RCC 7860 (cell line): ENCODE measurements at places on chromosomes 5 and 9.

DNA sequence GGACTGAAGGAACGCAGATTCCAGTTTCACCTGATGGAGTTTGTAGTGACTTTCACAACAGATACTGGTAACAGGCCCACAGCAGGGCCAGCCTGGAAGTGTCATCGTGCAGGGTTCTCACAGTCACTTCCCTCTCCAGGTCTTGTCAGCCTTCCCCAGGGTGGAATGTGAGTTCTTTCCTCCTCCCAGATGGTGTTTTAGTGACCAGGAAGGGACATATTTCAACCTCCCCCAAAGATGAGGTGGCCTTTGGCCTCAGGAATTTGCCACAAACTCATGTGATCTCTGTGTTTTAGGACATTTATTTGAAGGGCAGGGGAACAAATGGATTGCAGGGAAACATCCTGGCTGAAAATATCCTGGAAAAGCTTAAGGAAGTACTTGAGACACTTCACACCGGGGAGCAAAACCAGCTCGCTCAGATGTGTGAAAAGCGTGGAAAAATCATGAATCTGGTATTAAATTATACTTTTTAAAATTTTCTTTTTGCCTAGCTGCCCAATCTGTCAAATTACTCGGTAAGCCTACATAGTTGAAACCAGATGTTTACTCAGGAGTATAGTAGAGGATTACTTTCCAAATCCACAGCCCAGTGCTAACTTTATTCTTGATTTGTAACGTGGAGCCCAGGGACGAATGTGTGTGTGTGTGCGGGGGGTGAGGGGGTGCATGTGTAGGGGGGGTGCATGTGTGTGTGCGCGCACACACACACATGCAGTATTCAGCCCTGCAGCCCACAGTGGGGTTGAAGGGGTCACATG, 66.8 kb downstream of the PTPDC1 start:
- DNase-seq = peak; percentile 28

- no peak for DNase-seq
These were observed 15.9 kb downstream of the TAL2 start for GRCh38 chr9:105678163-105678562.

- DNase-seq = peak; percentile 12
These were observed 19.9 kb downstream of the ABITRAM start for GRCh38 chr9:108953983-108954574.

- DNase-seq = no peak
These were observed 95.3 kb upstream of the CKMT2 start for GRCh38 chr5:81137833-81138232.

DNA sequence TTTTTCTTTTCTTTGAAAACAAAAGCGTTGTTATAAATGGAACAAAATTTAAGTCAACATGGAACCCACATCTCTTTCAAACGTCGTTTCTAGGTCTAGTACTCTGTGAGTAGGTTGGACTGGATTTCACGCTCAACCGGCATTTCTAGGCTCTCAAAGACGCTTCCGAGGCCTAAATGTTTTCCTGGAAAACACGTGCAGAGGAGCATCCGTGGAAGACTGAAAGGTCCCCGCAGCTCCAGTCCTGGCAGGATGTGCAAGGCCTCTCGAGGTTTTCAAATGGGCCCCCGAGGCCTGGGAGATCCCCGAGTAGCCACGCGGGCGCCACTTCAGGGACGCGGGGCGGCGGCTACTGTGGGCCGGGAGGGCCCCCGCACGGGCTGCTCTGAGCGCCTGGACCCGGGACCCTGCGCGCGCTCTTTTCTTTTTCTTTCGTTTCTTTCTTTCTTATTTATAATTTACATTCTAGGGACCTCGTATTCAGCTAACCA, 4.2 kb upstream of the IRX2 start:
- DNase-seq = no peak

DNA sequence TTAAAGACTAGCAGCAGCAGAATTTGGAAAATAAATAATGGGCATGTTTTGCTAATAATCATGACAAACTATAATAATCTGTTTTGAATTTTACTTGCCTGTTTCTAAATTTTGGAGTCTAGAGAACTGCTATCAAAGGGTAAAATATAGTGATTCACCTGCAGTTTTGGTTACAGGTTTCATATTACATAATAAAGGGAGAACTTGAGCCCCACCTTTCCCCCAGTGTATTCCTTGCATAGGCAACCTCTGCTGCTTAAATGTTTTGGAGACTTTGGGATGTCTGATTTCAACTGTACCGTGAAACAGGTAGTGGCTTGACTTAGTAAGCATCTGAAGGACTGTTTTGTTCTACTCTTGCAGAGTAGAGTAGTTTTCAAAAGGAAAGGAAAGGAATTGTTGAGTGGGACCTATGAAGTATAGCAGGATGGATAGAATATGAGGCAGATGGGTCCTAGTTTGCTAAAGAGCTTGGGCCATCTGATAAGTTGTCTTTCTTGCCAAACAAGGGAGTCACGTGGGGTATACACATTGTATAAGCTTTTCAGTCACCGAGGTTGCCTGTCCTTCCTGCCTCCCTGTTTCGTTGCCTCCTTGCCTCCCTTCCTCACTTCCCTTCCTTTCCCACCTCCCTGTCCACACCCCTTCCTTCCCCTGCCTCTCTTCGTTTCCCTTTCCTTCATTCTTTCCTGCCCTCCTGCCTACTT, 19.1 kb downstream of the CREBRF start:
- no peak for DNase-seq

DNA sequence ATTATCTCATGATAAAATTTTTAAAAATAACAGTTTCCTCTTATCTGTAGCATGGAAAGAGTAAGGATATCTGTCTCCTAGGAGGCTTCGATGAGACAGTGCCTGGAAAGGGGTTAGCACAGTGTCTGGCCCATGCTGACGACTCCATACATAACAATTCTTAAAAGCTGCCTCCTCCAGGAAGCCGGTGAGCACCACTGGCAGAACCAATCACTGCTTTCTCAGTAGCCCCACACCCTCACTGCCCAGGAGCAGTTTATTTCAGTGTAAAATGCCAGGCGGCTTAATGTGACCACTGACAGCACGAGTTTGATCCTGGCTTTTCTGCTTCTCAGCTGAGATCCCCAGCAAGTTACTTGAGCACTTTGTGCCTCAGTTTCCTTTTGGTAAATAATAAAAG, 1.2 kb upstream of the NIPAL4 start:
- DNase-seq = no peak

- no peak for DNase-seq
These were observed 140.9 kb downstream of the CCDC171 start for GRCh38 chr9:15693701-15694100.

GRCh38 chr5:179251276-179251969, 93.8 kb downstream of the ADAMTS2 start:
- DNase-seq = no peak

DNA sequence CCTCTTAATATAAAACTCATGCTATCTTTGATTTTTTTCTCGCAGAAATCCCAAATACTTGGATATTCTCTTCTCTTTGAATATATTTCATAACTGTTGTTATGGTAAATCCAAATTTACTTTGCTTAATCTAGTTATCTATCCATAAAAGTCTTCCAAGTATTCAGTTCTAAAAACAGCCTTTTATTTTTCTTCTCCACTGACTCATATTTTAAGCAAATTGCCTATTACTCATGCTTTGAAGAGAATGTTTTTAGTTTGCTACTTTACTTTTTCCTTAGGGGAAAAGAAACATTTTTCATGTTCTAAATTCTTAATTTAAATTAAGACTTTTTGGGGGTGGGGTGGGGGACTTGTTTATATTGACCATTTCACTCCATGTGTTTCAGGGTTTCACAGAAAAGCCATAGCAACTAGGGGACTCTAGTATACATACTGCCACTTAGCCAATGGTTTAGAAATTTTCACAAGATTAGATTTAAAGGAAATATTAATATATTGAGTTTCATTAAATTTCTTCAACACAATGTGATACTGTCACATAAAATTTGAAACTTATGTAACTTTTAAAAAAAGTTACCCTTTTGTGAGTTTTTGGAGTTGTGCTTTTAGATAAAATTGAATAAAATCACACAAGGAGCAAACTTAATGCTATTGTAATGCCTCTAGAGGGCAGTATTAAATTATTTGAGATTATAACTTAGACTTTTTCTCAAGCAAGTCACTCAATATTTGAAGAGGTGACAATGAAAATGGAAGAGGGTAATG, 545.8 kb upstream of the ARRDC3 start:
- DNase-seq = peak; percentile 5

GRCh38 chr9:318646-319045, 104.0 kb downstream of the DOCK8 start:
- no peak for DNase-seq

GRCh38 chr5:172834415-172835289, 601 bp downstream of the ERGIC1 start:
- DNase-seq = no peak

DNA sequence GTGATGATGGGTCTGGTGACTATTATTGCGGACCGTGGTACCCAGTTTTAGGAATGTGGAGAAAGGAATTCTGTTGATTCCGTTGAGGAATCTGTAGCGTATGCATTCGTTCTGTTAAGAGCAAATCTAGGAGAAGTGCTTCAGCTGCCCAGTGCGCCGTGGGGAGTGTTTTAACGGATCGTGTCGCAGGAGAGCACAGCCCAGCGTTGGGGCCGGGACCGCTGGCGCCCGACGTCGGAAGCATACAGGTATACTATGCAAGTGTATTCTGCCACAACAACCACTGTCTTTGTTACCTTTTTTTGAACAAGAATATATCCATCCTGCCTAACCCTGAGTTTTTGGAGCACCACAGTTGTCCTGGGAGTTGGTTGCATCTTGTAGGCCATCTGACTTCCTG, 42.7 kb downstream of the TENT4A start:
- no peak for DNase-seq

GRCh38 chr5:122846051-122846550, 688 bp downstream of the SNX24 start:
- DNase-seq = peak; percentile 70

- DNase-seq = no peak
These were observed 8.3 kb downstream of the ATG10 start for GRCh38 chr5:81980160-81980559.

GRCh38 chr9:87307848-87308247, 189.8 kb upstream of the DAPK1 start:
- DNase-seq = no peak

DNA sequence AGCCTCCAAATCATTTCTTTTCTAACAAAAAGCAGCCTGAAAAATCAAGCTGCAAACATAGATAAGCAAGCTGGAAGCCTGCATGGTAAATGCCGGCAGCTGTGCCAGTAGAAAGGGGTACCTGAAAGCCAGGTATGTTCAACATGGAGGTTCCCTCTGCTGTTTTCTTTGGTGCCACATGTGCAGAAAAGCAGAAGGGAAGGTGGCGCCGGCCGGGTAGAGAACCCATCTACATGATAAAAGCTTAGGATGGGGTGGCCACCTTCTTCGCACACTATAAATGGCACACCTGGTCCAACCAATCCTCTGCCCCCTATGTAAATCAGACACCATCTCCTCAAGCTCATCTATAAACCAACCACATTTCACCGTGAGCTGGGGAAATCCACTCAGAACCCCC, 268.9 kb upstream of the IRX2 start:
- DNase-seq = no peak

GRCh38 chr5:175920231-175920811, 47.8 kb downstream of the THOC3 start:
- peak; percentile 30 for DNase-seq

GRCh38 chr9:75440914-75441313, 352.6 kb downstream of the OSTF1 start:
- DNase-seq = no peak

GRCh38 chr5:171992813-171993212, 13.6 kb downstream of the FBXW11 start:
- DNase-seq = no peak

DNA sequence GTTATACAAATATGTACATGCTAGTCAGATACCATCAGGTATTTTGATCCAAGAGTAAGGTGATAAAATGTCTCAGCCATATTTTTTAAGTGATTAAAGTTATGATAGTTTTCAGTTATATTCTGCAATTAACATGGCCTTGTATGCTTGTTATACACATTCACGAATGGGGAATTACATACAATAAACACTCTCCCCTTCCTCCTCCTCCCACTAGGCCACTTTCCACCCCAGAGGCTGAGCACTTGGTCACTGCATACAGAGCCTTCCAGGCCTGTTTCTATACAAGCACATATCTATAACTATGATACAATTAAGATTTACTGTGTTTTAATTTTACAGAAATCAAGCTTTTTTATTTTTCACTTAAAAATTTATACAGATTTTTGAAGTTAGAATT, 104.7 kb upstream of the PIK3R1 start:
- DNase-seq = no peak

DNA sequence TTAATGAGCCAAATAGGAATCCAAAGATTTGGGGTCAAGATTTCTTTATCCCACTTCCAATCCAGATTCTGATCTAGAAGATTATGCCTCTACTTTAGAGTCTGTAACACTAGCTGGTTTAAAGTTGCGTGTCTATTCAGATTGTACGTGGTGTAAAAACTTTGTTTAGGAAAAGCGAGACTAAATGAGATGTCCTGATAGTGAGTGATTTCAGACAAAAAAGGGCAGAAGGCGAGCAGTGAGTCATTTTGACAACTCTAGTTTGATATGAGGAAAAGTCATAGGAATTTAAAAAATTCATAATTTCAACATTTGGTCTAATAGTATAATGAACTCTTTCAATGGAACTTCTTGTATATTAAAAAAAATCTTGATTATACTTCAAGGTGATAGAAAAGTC, 119.6 kb upstream of the KLF9 start:
- no peak for DNase-seq
